ENCODE measurements at places on chromosomes 7 and 10.

- DNase-seq = peak; percentile 24
These were observed 157.5 kb upstream of the TNS3 start for GRCh38 chr7:47739301-47739875.

DNA sequence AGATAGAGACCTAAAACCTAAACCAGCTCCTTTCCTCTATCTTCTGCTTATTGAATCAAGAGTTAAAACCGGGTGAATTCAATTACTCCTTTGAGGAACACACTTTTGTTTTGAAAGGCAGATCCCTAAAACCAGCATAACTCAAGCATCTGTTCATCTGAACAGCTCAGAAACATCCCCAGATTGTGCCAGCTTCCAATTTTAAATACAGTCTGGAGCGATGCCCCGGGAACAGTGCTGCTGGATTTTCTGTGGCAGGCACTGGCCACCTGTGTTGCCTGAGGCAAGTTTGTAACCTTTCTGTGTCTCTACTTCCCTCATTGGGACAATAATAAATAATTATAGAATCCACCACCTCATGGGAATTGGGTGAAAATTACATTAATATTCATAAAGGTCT is 281.4 kb upstream of the NFE2L3 start:
- no peak for DNase-seq

GRCh38 chr10:44647877-44648542 is 263.1 kb upstream of the CXCL12 start:
- peak; percentile 89 for DNase-seq

DNA sequence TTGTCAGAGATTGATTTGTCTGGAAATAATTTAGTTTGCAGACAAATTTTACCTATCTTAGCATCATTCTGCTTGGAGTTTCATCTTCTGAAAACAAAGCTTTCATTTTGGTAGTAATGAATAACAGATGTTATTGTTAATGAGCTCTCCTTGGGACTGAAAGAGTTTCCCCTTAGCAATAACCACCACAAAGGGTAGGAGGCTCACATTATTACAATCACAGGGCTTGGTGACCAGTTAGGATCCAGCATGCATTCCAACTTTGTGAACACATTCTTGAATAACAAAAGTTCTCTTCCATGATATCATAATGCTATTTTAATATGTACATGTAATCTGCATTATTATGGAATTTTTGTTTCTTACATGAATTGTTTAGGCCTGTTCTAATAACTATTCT is 148.8 kb upstream of the VWC2 start:
- no peak for DNase-seq
